ENCODE measurements at places on chromosomes 11 and 22.
A peak's percentile ranks its signal among the peaks of the same experiment; 100 is the strongest.

DNA sequence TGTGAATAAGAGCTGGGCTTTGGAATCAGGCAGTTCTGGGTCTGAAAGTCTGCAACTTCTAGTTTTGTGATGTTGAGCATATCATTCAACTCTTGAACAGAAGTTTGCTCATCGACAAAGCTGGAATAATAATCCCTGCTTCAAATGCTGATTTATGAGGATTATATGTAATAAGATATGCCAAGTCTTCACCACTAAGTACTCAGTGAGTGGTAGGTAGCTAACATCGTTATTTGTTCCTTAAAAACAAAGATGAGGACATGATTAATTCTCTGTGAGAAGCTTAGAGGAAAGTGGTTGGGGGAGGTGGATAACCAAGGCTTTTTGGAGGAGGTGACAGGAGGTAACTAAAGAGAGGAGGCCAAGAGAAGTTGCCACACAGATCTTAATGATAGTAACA, 96.5 kb downstream of the ME3 start:
- DNase-seq: no peak

DNA sequence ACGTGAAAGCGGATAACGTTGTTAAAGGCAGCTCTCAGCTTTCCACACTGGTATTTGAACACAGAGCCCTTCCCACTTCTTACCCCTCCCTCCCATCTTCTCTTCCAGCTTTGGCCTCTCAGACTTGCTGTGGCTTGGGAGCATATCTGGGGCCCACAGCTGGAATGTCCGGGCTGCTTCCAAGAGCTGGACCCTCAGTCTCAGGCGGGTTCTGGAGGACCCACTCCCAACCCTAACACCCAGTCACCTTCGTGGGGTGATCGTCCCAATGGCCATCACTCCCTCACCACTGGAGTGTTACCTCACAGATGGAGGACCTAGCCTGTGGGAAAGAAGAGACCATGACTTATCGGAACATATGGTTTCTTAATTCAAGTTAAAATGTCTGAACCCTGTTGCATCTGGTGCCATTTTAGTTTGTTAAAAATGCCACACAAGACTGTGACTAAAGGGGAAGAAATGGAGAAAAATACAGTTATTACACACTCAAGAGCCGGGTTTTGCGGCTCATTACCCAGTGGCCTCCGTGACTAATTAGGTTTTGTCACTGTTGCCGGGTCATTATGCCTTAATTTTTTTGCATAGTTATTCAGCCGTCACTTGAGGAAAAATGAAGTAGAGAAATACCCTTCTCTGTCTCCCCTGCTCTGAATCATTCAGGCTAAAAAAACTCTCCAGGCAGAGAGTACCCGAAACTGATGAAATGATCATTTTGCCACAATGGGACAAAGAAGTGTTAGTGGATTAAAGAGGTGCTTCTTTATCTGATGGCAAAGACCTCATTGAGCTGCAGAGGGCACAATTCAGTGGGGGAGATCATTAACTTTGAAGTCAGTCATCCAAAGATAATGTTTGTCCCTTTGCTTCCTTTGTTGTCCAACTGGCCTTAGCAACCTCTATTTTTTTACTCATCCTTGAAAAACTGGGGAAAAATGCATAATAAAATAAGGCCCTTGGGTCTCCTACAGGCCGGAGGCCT, 87.2 kb upstream of the HTATIP2 start:
- DNase-seq: no peak

DNA sequence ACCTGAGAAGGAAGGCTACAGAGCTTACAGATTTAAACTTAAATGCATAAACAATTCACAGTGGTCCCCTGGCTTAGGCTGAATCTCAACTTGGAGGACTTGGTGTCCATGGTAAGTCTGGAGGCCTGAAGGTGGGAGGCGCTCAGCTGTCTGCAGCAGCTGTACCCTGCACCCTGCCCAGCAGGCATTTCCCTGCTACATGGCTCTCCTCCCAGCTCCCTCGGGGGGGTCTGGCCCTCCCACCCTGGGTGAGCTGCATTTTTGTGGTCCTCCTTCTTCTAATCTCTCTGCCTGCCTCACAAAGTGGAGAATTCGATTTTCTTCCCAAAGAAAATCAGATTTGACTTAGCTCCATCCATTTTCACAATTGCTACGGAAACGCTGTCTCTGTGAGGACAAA, 273.2 kb downstream of the KIRREL3 start:
- DNase-seq: no peak

DNA sequence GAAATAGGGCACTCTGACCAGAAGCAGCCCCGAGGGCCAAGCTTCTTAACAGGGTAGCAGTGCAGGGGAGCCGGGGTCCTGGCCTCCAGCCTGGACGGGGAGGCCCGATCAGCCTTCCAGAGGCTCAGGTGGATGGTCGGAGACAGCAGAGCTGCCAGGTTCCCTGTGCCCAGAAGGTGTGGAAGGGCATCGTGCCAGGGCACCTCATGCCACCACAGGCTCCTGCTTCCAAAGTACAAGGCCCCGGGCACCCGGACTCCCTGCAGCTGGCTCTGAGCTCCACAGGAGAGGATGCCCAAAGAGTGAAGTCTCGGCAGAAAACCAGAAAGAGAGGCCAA, 14.3 kb downstream of the EHD1 start:
- DNase-seq: no peak

GRCh38 chr11:33419924-33420323, 162.7 kb downstream of the HIPK3 start:
- peak; percentile 32 for DNase-seq

GRCh38 chr22:26404851-26405421, 24.1 kb upstream of the ASPHD2 start:
- no peak for DNase-seq

DNA sequence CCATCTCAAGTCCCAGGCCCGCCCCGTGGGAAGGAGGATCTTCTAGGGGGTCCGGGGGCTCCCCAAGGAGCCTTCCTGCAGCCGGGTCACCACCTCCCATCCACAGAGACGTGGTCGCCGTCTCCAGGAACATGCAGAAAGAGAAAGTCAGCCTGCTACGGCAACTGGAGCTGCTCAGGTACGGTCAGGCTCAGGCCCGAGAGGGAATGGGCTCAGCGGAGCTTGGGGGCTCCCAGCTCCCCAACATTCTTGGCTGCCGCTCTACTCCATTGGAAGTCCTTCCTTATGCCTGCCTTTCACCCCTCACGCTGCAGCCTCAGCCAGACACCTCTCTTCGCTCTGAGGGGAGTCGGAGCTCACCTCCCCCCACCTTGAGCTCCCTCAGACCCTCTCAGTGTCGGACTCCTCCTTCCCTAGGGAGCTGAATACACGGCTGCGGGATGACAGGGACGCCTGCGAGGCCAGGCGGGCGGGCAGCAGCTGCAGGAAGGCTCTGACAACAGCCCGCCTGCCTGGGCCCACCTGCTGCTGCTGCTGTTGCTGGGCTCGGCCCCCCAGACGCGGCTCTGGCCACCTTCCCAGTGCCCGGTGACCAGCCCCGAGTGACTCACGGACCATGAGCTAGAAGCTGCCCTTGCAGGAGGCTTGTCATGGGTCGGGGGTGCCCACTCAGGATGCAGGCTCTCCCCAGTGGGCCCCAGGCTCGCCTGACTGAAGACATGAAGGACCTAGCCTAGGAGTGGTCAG, 1.5 kb upstream of the CD151 start:
- peak; percentile 52 for DNase-seq

- no peak for DNase-seq
These were observed 7.8 kb downstream of the OR8K5 start for GRCh38 chr11:56152333-56152732.
